ENCODE measurements at places on chromosomes 5 and 9.

GRCh38 chr9:105928416-105928815 lies 234.1 kb downstream of the TMEM38B start:
- no peak for DNase-seq

DNA sequence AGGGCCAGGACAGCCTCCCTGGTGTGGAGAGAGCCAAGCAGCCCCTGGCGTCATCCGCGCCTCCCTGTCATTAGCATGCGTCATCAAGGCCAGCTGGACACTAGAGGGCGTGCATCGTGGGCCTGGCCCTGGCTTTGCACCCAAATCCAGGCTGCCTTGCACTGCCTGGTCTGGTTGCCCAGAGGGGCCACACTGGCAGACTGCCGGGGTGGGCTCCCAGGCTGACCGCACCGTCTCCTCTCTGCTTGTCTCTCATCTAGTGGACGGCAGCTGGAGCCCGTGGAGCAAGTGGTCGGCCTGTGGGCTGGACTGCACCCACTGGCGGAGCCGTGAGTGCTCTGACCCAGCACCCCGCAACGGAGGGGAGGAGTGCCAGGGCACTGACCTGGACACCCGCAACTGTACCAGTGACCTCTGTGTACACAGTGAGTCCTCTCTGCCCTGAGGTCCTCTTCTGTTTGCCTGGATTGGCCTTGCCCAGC lies 29.0 kb downstream of the HK3 start:
- DNase-seq = no peak

DNA sequence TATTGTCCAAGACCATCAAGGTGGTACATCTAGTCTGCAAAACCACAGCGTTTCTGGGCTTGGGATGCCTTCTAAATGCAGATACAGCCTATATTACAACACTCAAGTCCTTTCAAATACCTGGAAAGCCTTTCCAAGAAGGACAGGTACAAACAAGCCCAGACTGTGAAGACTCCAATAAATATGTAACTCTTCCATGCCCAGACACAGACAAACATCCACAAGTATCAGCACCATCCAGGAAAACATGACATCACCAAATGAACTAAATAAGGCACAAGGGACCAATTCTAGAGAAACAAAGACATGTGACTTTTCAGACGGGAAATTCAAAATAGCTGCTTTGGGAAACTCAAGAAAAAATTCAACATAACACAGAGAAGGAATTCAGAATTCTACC lies 152.7 kb upstream of the POC5 start:
- no peak for DNase-seq

DNA sequence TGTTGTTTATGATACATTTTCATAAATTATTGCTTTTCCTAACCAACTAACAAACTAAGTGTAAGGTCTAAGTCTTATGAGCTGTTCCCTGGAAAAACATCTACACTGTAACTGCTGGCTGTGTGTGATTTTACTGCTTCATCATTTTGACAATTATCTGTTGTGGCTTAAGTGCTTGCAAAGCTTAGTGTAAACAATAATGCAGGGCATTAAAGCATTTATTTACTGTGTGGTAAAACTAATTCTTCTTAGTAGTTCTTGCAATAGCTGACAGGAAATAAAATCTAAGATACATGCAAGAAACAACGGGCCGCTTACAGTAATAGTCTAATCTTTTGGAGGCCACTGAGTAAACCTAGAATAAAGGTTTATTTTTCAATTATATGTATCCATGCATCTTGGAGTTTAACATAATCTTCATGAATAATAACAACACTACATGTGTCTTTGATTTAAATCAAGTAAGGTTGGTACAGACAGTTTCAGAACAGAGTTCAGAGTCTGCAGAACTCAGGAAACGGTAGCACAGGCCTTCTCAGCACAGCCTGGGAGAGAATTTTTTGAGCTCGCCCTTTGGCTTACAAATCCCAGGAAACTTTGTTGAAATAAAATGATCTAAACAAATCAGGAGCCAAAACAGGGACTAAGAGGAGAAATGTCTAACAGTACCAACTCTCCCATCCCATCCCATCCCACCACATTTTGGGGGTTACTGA lies 473.1 kb downstream of the NR2F1-AS1 start:
- no peak for DNase-seq

DNA sequence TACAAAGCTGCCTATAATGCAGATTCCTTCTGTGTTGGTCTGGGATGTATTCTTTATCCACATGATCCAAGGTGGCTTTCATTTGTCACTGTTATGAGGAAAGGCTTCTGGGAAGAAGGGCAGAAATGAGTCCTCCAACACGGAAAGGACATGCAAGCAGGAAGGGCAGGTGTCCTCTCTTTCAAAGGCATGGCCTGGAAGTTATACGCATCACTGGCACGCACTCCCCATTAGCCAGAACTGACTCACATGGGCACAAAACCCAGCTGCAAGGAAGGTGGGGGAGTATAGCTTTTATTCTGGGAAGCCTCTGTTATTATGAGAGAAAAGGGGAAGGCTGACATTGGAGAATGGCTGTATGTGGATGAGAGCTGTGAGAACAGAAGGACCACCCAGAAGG lies 141.3 kb upstream of the ZNF618 start:
- DNase-seq = no peak

Data from stimulated activated CD8-positive, alpha-beta memory T cell treated with anti-CD3 and anti-CD28 coated beads, Interleukin-4, amount 100 ng/mL, for 48 hours (primary cell).